Endothelial cell of umbilical vein (primary cell): ENCODE measurements at places on chromosomes 11 and 22.

- DNase-seq = no peak
These were observed 8.2 kb downstream of the SESN3 start for GRCh38 chr11:95222817-95223216.

DNA sequence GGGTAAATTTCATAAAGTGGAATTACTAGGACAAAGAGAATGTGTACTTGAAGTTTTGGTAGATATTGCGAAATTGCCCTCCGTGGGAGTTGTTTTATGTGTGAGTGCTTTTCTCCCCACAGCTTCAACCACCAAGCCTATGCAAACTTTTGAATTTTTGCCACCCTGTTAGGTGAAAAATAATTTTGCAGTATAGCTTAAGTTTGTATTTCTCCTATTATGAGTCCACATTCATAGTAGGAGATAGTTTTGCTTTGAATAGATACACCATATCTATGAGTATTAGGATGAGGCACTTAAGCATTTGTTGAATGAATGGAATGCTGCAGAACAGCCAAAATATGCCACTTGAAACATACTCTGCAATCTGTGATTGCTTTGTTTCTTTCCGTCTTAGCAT lies 43.6 kb downstream of the UVRAG start:
- DNase-seq = no peak

- DNase-seq = no peak
These were observed 348.4 kb downstream of the AASDHPPT start for GRCh38 chr11:106425819-106426218.

DNA sequence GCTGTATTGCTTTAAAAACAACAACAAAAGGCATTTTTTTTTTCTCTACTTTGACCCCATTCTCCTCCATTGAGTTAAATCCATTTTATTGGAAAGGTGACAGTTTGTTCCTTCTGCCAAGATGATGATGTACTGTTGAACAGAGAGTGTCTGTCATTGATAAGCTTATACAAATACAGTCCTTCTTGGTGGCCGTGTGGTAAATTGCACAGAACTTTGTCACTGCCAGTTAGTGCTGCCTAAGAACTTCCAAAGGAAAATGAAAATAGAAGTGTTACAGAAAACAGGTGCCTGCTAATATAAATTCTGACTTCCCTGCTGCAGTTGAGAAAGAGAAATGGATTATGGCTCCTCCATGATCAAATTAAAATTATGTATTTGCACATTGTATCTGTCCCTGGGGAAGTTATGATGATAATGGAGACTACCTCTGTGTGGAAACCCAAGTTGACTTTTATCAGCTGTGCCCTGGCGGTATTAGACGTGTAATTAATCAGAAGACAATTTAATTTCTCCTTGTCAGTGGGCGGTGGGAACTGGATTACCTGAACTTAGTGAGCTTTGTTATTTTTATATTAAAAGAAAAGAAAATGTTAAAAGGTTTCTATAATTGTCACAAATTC lies 546.7 kb downstream of the CNTN5 start:
- no peak for DNase-seq

GRCh38 chr11:13128354-13128753 lies 119.2 kb downstream of the RASSF10 start:
- DNase-seq = no peak

GRCh38 chr11:73188301-73188700 lies 29.8 kb upstream of the P2RY2 start:
- DNase-seq = no peak

GRCh38 chr22:36340621-36341020 lies 47.1 kb downstream of the MYH9 start:
- DNase-seq = no peak

- peak; percentile 64 for DNase-seq
These were observed 4.6 kb upstream of the CCDC188 start for GRCh38 chr22:20155330-20156041.

GRCh38 chr22:24500277-24500820 lies 5.2 kb downstream of the UPB1 start:
- DNase-seq = no peak

- no peak for DNase-seq
These were observed 284.7 kb upstream of the ANO5 start for GRCh38 chr11:21908211-21908610.

GRCh38 chr11:102111787-102112508 lies 1.7 kb downstream of the YAP1 start:
- peak; percentile 93 for DNase-seq

GRCh38 chr11:75272391-75272790 lies 31.8 kb downstream of the TPBGL start:
- no peak for DNase-seq

- DNase-seq = no peak
These were observed 566.1 kb downstream of the BRD1 start for GRCh38 chr22:49261616-49262015.

- peak; percentile 69 for DNase-seq
These were observed 19.2 kb downstream of the NPTXR start for GRCh38 chr22:38824585-38824984.

DNA sequence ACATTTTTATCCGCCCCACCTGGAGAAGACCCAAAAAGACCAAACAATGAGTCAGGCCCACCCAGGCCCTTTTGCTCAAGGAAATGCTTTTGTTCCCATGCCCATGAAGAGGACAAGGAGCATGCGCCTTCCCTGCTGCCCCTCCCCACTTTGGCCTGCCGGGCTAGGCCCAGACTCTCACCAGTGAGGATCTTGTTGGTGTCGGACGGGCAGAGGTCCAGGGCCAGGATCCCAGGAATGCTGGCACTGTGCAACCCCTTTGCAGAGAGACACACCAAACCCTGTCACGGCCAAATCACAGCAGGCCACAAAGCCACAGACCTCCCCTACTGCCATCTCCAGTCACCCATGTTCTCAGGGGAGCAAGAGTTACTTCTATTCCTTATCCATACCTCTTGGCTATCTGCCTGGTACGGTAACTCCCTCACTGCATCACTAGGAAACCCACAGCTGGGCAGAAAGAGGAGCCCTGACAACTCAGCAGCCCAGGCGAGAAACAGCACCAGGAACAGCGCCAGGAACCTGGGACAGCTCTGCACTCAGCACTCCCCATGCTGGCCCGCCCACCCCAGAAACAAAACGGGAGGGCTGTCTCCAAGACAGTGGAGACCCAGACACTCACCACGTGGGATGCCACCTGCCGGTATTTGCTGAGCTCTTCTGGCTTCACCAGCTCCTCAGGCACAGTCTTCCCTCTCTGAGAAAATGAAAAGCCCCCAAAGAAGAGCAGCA lies 5.5 kb downstream of the PRPF19 start:
- no peak for DNase-seq

DNA sequence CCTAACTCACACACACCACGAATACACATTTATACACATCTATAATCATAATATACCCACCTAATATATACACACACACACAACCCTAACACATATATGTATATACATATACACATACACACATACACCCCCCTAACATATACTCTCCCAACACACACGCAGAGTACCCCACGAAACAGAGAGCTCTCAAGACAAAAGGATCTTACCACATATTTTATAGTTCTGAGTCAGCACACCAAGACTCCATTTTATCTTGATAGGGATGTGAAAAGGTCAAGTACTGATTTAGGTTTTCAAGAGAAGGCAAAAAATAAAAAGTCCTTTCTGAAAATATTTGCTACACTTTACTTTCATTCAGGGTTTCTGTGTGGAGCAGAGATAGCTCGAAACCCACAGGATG lies 1207.2 kb downstream of the LRRC4C start:
- DNase-seq = no peak

DNA sequence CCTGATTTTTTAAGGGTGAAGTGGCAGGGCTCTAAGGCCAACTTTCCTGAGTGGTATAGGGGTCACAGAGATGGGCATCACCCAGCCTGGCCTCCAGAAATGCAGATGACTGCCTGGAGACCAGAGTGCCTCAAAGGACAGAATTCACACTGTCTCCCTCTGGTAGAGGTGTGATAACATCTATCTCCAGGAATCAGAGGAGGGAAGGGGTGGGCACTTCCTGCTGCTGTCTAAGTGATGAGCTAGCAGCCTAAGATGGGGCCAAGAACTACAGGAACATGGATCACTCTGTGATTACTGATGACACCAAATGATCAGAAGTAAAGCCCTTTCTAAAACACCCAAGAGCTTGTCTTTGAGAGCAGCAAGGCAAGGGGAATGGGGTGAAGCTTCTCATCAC lies 61.9 kb downstream of the C11orf58 start:
- no peak for DNase-seq

GRCh38 chr11:571802-572185 lies 4.5 kb upstream of the PHRF1 start:
- DNase-seq = no peak

DNA sequence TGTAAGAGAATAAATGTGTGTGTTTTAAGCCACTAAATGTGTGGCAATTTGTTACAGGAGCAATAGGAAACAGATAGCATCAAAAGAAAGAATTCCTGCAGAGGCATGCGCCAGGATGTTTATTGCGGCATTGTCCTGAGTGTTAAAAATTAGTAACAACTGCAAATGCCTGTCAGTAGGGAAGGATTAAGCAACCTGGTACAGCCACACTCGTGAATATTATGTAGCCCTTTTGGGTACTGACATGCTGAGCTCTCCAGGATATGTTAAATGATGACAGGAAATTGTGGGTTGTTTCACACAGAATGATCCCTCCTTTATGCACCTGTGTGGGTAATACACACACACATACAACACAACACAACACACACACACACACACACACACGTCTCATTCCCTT lies 69.7 kb upstream of the MYOD1 start:
- peak; percentile 3 for DNase-seq

DNA sequence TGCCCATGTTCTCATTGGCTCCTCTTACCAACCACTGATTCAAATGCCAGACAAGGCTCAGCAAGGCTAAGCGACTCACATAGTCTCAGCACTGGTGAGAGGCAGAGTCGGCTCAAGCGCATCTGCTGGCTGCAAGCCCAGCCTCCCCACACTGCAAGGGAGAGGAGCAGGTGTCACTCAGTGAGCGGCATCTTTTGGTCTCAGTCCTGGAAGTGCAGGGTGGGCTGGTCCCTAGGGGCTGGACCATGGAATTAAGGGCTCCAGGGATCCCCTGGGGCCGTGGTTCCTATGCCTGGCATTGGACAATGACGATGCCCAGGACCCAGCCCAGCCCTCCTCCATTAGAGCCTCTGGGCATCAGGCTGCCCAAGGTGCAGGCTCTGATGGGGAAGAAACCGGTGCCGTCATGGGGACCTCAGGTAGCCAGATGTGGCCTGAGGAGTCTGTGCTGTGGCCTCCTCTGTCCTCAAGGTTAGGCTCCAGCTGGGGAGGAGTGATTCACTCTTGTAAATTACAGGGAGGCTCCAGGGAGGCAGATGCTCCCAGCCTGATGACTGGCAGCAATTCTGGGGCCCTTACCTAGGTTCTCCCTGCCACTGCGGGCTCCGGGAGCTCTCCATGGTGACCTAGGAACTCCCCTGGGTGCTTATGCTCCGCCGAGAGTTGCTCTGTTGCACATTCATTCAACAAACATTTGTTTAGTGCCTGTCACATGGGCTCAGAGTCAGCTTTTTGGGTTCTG lies 28.0 kb downstream of the FADS2 start:
- no peak for DNase-seq

- DNase-seq = peak; percentile 49
These were observed 1.6 kb downstream of the MAML2 start for GRCh38 chr11:96341211-96342013.

- DNase-seq = no peak
These were observed 436.4 kb downstream of the TBC1D22A start for GRCh38 chr22:47198801-47199251.

GRCh38 chr11:37282367-37282766 lies 684.3 kb upstream of the RAG2 start:
- no peak for DNase-seq

GRCh38 chr11:87215236-87215635 lies 177.5 kb downstream of the TMEM135 start:
- DNase-seq = no peak

DNA sequence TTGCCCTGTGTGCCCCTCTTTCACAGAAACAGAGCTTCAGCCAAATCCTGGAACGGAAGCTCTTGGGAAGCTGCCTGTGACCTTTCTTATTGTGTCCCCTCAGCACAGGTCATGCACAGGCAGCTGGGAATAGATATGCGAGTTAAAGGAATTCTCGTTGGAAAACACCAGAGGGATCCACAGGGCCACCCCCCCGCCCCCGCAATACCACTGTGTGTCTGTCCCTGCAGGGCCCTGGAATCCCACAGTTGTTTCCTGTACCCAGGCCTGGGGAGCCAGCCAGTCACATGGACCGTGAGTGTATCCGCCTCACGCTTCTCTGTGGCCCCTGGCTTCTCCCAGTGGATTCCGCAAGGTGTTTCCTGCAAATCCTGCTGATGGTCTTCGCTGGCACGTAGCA lies 29.0 kb downstream of the TIMP3 start:
- DNase-seq = peak; percentile 58

- DNase-seq = no peak
These were observed 36.1 kb downstream of the MB start for GRCh38 chr22:35581023-35581413.

GRCh38 chr22:44809456-44809855 lies 57.1 kb downstream of the ARHGAP8 start:
- no peak for DNase-seq

DNA sequence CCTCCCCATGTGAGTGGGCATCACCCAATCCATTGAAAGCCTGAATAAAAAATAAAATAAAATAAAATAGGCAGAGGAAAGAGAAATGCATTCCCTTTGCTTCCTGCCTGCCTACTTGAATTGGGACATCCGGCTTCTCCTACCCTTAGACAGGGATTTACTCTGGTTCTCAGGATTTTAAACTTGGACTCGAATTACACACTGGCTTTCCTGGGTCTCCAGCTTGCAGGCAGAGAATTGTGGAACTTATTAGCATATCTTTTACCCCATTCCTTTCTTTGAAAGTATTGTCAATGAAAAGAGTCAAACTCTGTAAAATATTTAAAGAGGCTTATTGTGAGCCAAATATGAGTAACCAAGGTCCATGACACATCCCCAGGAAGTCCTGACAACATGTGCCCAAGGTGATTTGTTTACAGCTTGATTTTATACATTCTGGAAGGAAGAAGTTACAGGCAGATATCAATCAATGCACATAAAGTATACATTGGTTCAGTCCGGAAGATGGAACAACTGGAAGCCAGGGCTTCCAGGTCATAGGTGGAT lies 78.4 kb upstream of the CCDC90B start:
- DNase-seq = no peak

- peak; percentile 100 for DNase-seq
These were observed 109.5 kb downstream of the CCDC81 start for GRCh38 chr11:86483940-86484794.

- DNase-seq = no peak
These were observed 5.9 kb upstream of the REXO2 start for GRCh38 chr11:114433376-114433775.

DNA sequence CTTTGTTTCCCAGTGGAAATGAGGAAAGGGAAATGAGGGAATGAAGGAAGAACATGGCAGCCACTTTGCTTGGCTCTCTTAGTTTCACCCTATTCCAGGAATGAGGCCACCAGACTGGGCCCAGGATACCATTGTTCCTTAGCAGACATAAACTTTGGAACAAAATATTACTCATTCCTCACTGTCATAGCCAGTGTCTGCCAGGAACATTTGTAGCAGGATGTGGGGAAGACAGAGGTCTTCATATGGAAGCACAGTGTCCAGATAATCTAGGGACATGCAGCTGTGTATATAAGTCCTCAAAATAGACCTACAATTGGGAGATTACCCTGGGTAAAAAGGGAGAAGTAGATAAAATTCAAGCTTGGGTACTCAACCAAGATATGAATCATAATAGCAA lies 15.2 kb upstream of the FUT4 start:
- no peak for DNase-seq
